ENCODE measurements at places on chromosomes 6 and 20.

DNA sequence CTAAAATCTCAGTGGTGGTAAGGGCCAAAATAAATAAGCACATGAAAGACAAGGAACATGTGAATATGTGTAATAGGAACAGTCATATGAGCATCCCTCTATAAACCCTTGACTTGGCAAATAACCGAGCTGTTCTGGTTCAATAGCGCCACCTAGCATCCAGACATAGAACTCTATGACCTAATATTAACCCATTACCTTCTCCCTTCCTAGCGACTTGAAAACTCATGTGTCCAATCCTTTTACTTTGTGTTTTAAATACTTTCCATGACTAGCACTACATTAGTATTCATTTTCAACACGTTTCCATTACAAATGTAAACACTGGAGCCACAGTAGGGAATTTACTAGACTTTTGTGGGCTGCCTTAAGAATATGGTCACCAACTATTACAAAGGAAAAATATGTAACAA is 279.7 kb downstream of the UST start:
- no peak for DNase-seq

DNA sequence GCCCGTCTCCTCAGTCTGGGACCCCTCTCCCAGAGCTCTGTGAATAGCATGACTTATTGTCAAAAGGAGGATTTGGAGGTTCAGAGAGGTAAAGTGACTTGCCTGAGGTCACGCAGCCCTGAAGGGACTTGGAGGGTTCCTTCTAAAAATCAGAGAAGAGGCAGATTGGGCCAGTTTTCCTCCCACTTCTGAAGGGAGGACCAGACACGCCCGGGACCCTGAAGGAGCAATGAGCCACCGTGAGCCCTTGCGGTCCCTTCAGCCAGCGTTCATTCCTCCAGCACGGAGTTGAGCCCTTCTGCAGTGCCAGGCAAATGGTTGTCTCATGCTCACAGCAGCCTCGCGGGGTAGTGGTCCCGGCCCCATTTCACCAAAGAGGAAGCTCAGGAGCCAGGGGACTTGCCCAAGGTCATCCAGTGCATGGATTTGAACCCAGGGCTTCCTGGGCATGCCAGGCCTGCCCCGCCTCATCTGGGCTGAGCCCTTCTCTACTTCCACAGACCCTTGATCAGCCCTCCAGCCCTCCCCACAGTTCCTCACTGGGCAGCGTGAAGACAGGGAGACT is 7.4 kb downstream of the SRC start:
- DNase-seq: no peak

GRCh38 chr20:38034961-38035360 is 1.4 kb downstream of the RPRD1B start:
- no peak for DNase-seq

DNA sequence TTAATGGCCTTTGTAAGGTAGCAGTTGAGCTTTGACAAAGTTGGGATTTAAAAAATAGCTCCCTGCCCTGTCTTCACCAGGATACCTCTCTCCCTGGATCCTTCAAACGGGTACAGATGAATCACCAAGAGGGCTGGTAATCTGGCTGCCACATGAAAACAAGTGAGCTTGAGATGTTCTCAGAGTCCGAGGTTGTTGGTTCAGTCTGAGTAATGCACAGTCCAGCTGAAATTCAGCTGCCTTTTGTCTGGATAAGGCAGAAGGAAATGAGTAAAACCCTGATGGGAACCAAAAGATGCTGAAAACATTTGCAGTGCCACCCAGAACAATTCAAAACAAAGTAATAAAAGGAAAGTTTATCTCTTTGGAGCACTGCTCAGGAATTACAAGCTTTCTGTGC is 86.8 kb downstream of the GJA1 start:
- no peak for DNase-seq

GRCh38 chr6:88562353-88563276 is 396.5 kb upstream of the CNR1 start:
- no peak for DNase-seq
